Stimulated activated CD8-positive, alpha-beta memory T cell treated with anti-CD3 and anti-CD28 coated beads, Interleukin-4, amount 100 ng/mL, for 48 hours (primary cell): ENCODE measurements at places on chromosomes 5 and 9.

GRCh38 chr9:131543141-131543540 lies 2.2 kb upstream of the PRRT1B start:
- DNase-seq, result no peak

DNA sequence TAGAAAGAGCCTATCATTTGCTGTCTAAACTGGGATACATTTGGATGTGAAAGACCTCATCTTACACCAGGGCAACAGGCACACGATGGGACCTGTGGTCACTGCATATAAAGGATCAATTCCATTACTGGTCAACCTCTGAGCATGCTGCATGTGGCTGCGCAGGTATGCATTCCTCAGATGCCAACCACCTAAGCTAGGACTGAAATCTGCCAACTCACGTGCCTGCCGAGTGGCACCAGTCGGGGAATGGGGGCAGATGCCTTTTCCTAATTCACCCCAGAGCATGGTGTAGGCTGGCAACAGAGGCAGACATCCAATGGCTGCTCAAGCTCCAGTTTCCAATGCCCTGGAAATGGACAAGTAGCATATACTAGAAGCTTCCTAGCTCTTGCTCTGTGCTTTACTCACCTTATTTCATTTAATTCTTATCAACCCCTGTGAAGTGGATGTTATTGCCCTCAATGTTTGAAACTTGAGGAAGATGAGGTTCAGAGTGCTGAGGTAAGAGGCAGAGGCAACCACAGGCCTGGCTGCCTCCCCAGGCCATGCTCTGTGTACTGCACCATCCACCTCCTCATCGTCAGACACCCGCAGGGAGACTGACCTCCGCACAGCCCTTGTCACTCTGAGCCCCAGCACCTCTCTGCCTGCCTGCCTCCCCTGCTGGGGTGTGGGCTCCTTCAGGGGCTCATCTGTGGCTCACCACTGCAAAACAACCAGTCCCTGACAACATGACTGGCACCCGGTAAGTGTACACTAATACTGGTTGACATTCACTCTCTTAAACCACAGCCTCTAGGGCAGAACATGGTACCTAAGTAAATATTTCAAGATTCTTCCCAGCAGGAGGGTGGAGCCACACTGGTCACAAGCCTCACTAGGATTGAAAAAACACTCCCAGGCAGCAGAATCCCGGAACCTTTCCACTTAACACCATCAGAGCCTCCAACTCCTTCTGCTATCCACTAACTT lies 228.5 kb downstream of the CRB2 start:
- DNase-seq, result no peak

DNA sequence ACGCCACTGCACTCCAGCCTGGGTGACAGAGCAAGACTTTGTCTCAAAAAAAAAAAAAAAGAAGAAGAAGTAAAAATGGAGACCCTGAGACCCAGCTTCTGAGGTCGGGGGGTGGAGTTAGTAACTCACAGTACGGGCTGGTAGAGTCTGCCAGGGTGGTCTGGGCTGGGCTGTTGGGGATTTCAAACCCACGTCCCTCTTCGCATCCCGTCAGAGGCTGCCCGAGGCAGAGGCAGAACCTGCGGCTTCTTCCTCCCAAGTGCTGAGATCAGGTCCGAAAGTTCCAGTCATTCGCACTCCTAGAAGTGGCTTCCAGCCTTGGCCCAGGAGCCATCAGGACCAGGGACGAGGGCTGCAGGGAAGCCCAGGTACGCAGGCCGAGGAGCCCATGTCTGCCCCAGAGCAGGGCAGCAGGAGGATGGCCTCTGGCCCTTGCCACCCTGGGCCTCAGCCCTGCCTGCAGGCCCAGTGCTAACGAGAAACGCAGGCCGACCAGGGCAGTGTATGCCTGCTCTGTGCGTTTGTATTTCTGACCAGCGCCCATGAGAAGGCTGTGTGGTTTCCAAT lies 9.9 kb upstream of the SLC2A6 start:
- no peak for DNase-seq

GRCh38 chr9:98944057-98944733 lies 488 bp downstream of the COL15A1 start:
- DNase-seq, result peak; percentile 25

GRCh38 chr9:124657516-124657915 lies 113.6 kb downstream of the NR6A1 start:
- DNase-seq, result no peak

DNA sequence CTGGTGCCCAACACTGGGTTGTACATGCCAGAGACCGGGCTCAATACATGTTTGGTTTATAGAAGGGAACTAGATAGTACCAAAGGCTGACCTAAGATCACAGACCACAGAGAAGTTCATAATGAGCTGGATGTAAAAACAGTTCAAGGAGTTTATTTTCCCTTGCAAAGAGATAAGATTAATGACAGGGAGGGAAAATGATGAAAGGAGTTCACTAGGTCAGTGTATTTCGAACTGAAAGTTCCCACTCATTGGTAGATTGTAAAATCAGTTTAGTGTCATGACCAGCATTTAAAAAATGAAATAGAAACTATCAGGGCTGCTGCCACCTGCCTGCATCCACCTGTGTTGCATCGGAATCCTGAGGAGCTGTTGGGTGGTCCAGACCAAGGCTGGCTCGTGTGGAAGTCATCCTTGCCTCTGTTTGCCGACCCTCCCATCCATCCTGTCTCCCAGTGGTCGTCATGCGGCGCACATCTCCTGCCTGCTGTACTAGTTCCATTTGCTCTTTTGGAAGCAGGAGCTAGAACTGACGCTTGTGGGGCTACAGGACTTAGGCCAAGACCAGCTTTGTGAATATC lies 21.1 kb downstream of the TBC1D2 start:
- DNase-seq, result no peak

DNA sequence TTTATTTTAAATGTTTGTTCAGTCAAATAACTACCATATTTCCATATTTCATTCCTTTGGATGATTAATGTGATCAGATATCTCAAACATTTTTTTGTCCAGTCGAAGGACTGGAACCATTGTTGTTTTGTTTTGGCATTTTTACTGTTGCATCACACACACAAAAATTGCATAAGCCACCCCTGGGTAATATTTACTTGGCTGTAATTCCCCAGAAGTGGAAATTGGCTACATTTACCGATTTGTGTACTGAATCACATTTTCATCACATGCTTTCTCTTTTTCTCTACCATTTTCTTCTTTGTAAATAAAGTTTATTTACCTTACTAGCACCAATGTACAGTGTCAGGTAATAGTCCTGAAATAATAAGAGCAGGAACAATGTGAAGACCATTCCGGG lies 1729.7 kb upstream of the WWC1 start:
- no peak for DNase-seq

DNA sequence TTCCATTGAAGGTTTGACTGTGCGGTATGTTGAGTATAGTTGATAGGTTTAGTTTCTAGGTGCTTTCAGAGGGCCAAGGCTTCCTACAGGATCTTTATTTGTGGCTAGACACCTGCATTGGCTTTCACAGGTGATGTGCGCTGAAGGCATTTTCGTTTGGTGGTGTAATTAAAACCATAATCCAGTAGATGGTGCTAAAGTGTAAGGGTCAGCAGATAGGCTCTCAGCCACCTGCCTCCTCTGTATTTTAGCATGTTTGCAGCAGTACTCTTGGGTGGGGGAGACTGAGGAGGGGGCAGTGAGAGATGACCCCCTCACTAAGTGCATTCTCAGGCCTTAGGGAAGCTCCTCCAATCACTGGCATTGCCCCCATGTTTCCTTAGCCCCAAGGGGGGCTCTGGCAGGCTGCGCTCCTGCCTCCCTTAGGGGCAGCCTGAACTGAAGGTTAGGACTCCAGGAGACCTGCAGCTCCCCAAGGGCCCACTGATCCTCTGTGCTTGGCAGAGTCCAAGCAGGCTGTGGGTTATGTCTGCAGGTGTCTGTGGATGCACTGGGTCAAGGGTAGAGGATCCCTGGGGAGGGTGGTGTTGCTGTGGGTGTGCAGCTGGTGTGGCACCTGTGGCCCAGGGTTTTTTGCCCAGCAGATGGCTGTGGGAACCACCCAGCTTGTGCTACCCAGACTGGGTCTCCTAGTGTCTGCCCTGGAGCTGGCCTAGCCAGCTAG lies 23.4 kb downstream of the CDK20 start:
- no peak for DNase-seq

GRCh38 chr9:19513671-19514275 lies 105.0 kb downstream of the ACER2 start:
- DNase-seq, result no peak

GRCh38 chr9:124894035-124894740 lies 32.3 kb downstream of the ARPC5L start:
- DNase-seq, result no peak

DNA sequence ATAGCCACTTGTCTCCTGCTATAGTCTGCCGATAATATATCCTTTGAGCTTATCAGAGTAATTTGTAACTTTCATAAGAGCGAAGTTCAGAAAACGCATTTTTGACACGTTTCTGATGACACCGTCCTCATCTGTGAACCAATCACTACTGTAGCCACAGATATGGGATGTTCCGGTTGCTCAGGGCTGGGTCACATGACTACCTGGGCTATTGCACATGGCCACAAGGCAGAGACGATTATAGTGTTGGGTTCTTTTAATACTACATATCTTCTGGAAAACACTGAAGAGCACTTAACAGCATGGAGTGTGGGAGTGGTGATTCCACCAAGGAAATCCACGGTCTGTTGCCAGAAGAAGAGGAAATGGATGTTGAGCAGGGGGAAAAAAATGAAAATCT lies 115.0 kb upstream of the ADRA1B start:
- DNase-seq, result no peak

GRCh38 chr9:135320331-135320730 lies 159.3 kb upstream of the PPP1R26 start:
- no peak for DNase-seq

DNA sequence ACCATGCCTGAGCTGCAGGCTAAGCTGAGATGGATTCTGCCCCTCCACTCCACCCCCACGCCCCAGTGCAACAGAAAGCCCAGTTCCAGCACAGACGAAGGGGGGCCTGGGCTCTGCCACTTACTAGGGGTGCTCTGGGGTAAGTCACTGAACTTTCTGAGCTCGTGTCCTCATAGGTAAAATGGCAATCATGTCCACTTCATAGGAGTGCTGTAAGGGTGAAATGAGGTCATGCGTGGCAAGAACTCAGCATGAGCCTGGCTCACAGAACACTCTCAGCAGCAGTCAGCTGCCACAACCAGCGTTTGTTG lies 8.4 kb upstream of the PSD2 start:
- no peak for DNase-seq

- DNase-seq, result no peak
Observed at GRCh38 chr5:86748538-86749105, 130.9 kb downstream of the COX7C start.

- no peak for DNase-seq
Observed at GRCh38 chr9:84136119-84136868, 155.7 kb downstream of the RMI1 start.

GRCh38 chr9:33471361-33471760 lies 2.4 kb downstream of the NOL6 start:
- DNase-seq, result no peak

- DNase-seq, result no peak
Observed at GRCh38 chr5:72271702-72272101, 48.3 kb downstream of the MRPS27 start.

DNA sequence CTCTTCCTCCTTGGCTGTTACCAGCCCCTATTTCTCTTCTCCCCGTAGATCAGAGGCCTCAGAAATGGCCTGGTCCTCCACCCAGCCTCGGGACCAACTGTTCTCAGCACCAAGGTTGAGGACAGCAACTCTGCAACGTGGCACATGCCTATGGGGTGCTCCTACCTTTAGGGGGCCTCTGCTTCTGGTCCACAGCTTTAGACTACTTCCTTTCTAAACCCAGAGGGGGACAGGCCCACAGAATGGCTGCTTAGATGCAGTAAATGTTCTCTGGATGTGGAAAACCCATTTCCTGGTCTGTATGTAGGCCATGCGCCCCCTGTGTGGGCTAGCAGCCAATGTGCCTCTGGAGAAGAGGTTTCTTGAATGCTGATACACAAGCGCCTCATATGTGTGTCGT lies 68.4 kb downstream of the NRG2 start:
- peak; percentile 19 for DNase-seq
